ENCODE measurements at places on chromosomes 11 and 22.
A peak's percentile ranks its signal among the peaks of the same experiment; 100 is the strongest.

- DNase-seq, result no peak
These were observed 293.1 kb downstream of the KIRREL3 start for GRCh38 chr11:126707498-126707897.

- peak; percentile 48 for DNase-seq
These were observed 56.3 kb upstream of the ADSL start for GRCh38 chr22:40289991-40290459.

DNA sequence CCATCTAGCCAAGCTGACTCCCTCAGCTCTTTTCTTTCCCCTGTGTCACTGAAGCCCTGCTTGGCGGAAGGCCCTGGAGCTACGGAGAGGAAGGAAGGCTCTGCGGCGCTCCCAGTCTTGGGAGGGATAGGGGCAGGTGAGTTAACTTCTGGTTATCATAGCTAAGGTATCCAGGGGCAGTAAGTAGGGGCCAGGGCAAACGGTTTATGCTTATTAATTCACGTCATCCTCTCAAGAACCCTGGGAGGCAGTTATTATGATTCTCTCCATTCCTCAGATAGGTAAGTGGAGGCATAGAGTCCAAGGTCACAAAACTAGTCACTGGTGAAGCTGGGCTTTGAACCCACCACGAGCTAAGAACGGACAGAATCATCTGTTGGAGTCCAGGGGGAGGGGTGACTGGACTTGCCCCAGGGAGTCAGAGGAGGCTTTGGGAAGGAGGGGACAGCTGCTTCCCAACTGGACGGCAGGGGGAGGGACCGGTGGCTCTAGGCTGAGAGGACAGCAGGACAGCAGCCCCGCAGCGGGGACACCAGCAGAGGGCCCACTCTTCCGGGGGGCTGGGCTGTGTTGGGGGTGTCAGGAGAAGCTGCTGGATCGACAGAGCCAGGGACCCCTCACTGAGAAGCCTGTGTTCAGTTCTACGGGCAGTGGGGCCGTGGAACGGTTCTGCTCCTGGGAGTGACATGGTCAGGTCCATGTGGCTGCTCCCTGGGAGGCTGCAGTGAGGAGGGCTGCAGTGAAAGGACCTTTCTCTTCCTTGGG lies 3.5 kb downstream of the BAIAP2L2 start:
- DNase-seq, result no peak

DNA sequence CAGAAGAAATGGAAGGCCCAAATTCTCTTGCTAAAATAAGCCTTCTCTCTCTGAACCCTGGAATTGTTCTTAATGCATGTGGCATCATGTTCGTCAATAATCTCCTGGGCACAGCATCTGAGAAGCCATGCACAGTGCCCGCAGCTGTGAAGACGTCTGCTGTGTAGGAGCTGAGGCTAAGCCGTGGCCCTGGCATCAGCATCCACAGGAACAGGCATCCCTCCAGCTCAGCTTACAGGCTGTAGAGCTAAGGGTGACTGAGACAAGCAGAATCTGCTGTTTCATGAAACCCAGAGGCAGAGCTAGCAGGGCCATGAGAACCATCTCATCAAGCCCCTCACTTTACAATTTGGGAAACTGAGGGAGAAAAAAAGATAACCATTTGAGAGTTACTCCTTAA lies 60.6 kb downstream of the SEZ6L start:
- DNase-seq, result no peak

DNA sequence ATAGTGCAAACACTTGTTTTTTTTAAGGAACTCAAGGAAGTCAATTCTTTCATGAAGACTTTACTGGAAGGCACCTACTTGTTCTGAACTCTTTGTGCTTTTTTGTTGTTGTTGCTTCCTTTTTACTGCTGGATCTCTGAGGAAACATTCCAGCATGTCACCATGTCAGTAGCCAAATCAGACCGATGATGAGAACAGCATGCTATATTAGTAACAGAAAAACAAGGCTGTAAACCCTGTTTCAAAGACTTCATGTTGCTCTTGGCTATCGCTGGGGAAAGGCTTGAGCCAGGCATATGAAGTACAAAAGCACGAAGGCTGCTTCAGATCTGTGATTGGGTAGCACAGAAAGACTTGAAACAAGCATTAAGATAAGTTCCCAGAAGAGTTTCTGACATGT lies 125.6 kb upstream of the SLC5A12 start:
- DNase-seq, result no peak

DNA sequence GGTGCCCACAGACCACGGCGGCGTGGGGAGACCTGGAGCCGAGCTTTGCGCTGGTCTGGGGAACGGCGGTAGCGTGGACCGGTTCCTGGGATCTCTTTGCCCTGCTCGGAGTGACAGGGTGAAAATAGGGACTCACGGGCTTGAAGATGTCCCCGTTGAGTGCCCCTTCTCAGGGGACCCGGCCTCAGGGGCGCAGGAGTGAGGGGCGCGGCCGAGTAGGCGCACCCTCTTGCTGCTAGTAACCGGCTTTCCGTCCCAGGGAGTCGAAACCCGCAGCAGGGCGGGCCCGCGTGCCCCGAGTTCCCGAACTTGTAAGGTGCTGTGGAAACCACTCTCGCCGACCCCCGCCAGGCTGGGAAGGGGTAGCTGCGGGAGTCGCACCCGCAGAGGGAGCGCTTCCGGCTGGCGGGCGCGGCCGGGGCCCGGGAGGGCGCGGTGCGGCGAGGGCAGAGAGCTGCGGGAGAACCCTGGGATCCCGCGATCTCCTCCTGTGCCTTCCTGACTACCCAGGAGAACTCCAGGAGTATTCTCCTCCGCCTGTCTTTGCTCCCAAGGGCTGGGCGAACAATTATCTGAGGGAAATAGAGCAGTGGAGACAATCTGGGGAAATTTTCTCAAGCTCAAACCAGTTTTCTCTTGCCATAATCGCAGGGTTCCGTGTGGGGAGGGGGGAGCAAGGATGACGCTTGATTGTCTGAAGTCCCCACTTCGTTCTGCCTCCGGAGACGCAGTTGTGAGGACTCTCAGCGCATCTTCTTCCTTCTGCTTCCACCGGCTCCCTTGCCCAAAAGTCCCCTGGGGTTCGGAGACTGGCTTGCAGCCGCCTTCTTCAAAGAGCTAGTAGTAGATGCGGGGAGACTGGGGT lies 666 bp downstream of the NELL1 start:
- DNase-seq, result no peak

- no peak for DNase-seq
These were observed 67.6 kb upstream of the NTM start for GRCh38 chr11:131302836-131303235.

- no peak for DNase-seq
These were observed 45.5 kb upstream of the CRYBB3 start for GRCh38 chr22:25153961-25154666.

DNA sequence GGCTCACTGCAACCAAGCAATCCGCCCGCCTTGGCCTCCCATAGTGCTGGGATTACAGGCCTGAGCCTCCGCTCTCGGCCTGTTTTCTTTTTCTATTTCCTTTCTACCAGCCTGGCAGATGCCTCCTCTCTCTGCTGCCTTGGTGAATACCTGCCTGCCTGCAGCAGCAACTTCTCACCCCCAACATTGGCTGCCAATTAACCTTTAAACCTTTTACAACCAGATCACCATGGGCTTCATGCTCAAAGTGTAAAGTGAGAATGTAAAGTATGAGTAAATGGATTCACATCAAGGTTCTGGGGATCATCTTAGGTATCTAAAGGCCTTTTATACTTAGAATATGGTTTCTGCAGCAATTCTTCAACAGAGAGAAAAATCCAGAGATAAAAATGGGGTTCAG lies 13.0 kb upstream of the FCHSD2 start:
- no peak for DNase-seq

GRCh38 chr11:75445315-75445953 lies 12.4 kb upstream of the KLHL35 start:
- DNase-seq, result peak; percentile 64

GRCh38 chr11:87263264-87263838 lies 225.6 kb downstream of the TMEM135 start:
- DNase-seq, result no peak

DNA sequence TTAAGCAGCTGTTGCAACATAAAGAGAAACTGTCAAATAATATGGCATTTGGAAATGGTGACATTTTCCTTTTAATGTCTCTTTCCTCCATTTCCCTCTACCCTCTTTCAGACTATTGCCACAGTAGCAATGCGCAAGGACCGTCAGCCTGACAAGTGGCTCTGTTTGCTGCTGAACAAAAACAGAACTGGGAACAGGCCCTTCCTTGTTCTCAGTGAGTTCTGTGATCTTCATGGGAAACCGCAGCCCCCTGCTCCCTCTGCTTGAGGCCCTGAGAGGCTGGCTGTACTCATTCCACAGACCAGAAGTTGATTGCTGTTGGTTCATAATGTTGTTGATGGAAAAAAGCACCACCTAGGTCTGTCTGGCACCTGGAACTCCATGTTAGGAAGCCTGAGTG lies 559.7 kb downstream of the OPCML start:
- no peak for DNase-seq

- DNase-seq, result peak; percentile 24
These were observed 38.2 kb downstream of the PITPNB start for GRCh38 chr22:27880778-27881394.

DNA sequence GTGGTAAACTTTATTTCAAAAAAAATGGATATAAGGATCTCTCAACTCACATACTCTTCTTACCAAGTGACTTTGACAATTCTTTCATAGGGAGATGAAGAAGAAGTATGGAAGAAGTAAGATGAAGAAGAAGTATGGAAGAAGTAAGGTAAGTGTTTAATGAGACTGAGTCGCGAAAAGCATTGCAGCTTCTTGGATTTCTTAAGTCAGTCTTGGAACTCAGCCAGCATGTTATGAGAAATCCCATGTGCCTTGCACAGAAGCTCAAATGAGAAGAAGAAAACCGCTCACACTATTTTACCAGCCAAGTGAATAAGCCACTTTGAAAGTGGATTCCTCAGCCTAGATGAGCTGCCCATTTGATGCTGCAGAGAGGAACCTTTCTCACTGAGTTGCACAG lies 332.0 kb upstream of the CCDC179 start:
- DNase-seq, result no peak

- DNase-seq, result no peak
These were observed 110.5 kb downstream of the NAT10 start for GRCh38 chr11:34215806-34216453.

- DNase-seq, result no peak
These were observed 1249.5 kb downstream of the FAM181B start for GRCh38 chr11:81484196-81484595.

GRCh38 chr11:31449040-31449439 lies 60.4 kb downstream of the IMMP1L start:
- DNase-seq, result no peak

- no peak for DNase-seq
These were observed 23.4 kb upstream of the NECTIN1 start for GRCh38 chr11:119752345-119752871.

GRCh38 chr11:65412271-65413076 lies 10.1 kb upstream of the NEAT1 start:
- no peak for DNase-seq

GRCh38 chr11:130304651-130305050 lies 10.1 kb downstream of the ZBTB44 start:
- no peak for DNase-seq

GRCh38 chr11:15883455-15883920 lies 472.9 kb downstream of the SOX6 start:
- no peak for DNase-seq

DNA sequence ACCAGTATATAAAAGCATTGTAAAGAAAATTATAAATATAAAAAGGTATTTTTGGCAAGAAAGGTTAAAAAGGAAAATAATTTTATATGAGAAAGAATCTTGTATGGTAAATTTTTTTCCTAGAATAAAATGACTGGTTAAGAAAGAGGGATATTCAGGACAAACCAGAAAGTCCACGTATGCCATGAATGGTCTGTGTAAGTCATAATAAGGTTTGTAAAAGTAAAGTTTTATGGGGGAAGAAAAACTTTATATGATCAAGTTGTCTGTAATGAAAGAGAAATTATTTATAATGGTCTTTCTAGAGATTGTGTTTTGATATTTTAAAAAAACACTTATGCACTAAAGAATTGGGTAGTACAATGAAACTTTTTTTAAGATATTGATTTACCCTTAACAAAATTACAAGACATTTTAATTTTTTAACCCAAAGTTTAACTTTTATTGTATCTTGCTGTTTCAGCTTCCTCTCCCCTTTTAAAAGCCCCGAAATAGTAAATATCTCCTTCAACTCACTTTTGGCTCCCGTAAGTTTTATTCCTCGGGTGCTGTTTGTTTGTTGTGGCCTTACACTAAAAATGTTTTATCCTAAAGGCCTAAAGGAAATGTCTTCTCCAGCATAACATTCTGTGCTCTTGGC lies 47.7 kb downstream of the AMOTL1 start:
- no peak for DNase-seq

- peak; percentile 32 for DNase-seq
These were observed 97.3 kb upstream of the AKIP1 start for GRCh38 chr11:8813658-8814057.

DNA sequence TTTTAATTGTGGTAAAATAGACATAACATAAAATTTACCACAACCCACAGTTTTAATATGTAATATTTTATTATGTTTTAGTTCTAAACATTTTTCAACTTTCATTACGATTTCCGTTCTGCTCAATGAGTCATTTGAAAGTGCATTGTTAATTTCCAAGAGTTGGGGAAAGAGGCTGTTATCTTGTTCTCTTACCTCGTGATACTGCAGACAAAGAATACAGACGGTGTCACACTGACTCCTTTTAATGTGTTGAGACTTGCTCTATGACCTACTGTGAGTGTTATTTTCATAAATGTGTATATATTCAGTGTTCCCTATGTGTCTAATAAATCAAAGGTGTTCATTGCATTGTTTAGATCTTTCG lies 10.8 kb upstream of the RAC2 start:
- no peak for DNase-seq

DNA sequence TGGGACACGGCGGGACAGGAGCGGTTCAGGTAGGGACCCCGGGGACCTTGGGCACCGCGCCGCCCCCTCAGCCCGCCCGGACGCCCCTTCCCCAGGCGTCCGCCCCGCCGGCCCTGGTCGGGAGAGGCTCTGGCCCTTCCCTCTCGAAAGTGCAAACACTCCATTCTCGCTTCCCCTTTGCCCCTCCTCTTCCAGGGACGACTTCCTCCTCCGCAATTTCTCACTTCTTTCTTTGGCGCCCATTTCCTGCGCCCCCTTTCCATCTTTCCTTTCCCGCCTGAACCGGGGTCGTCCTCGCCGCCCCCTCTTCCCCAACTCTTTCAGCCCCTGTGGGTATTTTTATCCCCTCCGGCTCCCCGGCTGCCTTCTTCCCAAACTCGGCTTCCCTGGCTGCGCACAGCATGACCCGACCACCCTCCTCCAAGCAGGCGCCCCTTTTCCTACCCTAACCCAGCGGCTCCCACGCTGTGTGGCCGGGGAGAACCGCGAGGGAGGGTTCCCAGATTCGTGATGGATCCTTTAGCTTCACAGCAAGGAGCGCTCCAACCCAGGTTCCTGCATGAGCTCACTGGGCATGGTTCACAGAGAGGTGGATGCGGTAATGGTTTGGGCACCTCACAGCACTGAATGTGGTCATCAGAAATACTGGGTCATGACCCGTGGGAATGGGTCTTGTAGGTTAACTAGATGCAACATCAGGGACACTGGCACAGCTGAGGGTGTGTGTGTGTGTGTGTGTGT lies 689 bp downstream of the RAB39A start:
- DNase-seq, result no peak

Data from immature natural killer cell (primary cell).